ENCODE measurements at places on chromosomes 7 and 10. TPM values are rescaled to one million over a fixed set of nuclear protein-coding genes. Genes with fewer than 3 reads are reported as not detected.

Gene PON3
- 0.31 TPM for total RNA-seq

Gene GRID2IP
- total RNA-seq, result not detected

Gene LRIT1
- not detected for total RNA-seq

Gene PRKAG2
- 30.9 TPM for total RNA-seq

Gene SPDYE3
- total RNA-seq, result not detected

Gene MACROH2A2
- 0.16 TPM for total RNA-seq
